ENCODE measurements at places on chromosomes 5 and 9. TPM values are rescaled to one million over a fixed set of nuclear protein-coding genes. Genes with fewer than 3 reads are reported as not detected.

UGCG gene
- total RNA-seq = 29.5 TPM

MZB1 gene
- not detected for total RNA-seq

DNA sequence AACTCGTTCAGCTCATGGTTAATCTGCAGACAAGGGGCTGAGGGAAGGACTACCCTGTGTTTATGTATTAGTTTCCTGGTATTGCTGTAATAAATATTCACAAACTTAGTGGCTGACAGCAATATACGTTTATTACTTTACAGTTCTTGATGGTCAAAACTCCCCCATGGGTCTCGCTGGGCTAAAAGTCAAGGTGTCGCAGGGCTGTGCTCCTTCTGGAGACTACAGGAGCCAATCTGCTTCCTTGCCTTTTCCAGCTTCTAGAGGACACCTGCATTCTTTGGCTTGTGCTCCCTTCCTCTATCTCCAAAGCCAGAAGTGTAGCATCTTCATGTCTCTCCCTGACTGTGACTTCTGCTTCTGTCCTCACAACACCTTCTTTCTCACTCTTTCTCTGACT lies 653.8 kb upstream of the RIOK2 start:
- H3K27me3 ChIP-seq = no peaks in the 10 kb centered on the region
- peak overlapping the region; percentile 88 for H3K27ac ChIP-seq
- H3K4me1 ChIP-seq = peaks cover 35% of the 10 kb centered on the region
- no peaks in the 10 kb centered on the region for H3K36me3 ChIP-seq

DNA sequence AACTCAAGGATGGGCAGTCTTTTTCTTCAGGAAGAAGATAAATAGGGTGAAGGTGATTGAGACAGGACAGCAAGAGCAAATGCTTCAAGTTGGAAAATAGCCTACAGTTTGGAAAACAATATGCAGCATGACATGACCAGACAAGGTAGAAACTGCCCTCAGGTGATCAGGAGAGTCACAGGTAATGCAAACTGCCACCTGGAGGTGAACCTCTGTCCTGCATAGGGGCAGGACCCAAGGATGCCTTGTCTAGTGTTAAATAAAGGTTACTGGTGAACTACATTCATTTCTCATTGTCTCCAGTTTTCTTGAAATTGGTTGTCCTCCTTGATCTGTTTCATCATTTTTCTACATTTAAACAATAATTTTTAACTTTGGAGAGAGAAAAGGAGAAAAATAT lies 232.1 kb downstream of the SEMA5A start:
- no peak overlapping the region for H3K4me3 ChIP-seq
- DNase-seq = peak; percentile 21
- no peak overlapping the region for H3K27ac ChIP-seq
- no peaks in the 10 kb centered on the region for H3K27me3 ChIP-seq
- H3K36me3 ChIP-seq = no peaks in the 10 kb centered on the region

OTULINL gene
- not detected for total RNA-seq

Data from MCF 10A (cell line).